ENCODE measurements at places on chromosomes 2 and 18. TPM values are rescaled to one million over a fixed set of nuclear protein-coding genes. Genes with fewer than 3 reads are reported as not detected.

FAM124B gene
- 1.4 TPM for total RNA-seq

SERPINB13 gene
- not detected for total RNA-seq

STPG4 gene
- not detected for total RNA-seq

DCDC2C gene
- not detected for total RNA-seq

SIGLEC15 gene
- not detected for total RNA-seq

IGFBP5 gene
- 628 TPM for total RNA-seq

OTOS gene
- total RNA-seq = not detected

CRYGC gene
- total RNA-seq = not detected

FEV gene
- 1.8 TPM for total RNA-seq

FASTKD2 gene
- 21.7 TPM for total RNA-seq

GRCh38 chr2:56170504-56170903 lies 13.3 kb upstream of the CCDC85A start:
- DNase-seq = no peak

DNA sequence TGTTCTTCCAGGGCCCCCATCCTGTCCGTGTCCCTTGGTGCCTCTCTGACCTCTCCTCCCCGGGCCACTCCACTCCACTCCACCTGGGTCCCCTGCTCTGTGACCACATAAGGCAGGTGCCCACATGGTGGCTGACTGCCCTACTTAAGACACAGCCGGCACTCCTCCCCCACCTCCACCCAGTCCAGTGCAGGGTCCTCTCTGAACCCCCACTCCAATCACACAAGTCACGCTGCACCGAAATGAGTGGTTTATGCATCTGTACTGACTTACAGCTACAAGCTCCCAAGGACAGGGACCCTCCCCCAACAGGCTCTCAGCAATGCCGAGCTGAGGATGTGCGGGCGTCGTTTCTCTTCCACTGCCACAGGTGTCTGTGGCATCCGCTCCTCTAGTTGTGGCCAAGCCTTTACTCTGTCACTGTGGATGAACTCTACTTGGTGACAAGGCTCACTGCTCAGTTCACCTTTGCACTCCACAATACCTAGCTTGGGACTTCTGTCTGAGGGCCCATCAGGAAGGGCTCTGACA lies 48.3 kb downstream of the TFCP2L1 start:
- DNase-seq = no peak

DNA sequence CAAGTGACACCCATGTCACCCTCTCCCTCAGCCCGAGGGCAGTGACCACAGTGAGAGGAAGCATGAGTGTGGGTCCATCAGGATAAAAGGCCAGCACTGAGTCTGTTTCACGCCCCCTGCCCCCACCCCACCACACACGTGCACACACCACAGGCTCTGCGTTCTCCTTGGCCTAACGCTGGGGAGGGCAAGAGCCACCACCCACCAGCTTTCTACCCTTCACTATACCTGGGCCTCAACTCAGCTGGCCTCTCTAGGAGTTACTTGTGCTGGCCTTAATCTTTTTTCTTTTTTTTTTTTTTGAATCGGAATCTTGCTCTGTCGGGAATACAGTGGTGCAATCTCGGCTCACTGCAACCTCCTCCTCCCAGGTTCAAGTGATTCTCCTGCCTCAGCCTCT lies 140.5 kb downstream of the ZFP36L2 start:
- no peak for DNase-seq

DNA sequence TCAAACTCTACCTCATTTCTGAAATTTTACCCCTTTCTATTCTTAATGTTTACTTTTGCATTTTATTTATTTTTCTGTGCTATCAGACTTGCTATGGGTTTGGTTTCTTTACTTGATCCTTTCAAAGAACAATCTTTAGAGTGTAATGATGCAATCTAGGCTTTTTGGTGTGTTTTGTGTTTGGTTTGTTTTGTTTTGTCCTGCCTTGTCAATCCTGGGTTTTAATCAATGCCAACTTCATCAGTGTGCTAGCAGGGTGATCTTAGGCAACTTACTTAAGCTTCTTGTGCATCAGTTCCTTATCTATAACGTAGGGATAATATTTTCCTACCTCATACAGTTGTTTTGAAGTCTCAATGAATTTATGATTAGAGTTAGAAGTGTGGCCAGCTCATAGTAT lies 350.4 kb downstream of the NR4A2 start:
- DNase-seq = no peak

GRCh38 chr2:101147971-101148370 lies 3.2 kb downstream of the TBC1D8 start:
- no peak for DNase-seq

DNA sequence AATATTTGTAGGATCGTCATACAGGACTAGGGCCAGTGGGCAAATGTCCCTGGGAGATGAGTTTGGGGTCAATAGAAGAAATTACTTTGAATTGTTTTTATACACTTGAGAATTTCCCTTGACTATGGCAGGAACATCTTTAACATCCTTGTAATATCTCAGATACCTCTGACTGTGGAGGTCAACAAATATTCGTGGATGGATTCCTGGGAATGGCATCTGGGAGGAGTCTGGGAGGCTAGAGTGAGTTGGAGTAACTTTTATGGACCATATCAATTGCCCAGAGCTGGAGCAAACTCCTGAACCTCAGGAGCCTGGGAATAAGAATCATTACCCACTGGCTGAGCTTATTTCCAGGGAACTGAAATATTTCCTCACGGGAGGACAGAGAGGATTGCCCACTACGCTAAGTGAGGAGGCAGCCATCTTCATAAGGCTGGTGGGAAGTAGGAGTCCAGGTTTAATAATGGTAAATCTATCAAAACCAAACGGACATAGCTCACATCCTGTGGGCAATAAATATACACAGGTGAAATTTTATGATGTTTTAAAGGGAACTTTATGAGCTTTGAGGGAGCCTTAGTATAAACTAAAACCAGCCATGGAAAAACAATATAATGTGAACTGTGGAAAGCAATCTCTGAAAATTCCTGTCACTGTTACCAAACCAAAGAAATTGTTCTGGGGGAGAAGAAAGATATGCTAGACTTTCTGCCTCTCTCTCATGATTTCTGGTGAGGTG lies 44.4 kb upstream of the LCLAT1 start:
- DNase-seq = no peak

DNA sequence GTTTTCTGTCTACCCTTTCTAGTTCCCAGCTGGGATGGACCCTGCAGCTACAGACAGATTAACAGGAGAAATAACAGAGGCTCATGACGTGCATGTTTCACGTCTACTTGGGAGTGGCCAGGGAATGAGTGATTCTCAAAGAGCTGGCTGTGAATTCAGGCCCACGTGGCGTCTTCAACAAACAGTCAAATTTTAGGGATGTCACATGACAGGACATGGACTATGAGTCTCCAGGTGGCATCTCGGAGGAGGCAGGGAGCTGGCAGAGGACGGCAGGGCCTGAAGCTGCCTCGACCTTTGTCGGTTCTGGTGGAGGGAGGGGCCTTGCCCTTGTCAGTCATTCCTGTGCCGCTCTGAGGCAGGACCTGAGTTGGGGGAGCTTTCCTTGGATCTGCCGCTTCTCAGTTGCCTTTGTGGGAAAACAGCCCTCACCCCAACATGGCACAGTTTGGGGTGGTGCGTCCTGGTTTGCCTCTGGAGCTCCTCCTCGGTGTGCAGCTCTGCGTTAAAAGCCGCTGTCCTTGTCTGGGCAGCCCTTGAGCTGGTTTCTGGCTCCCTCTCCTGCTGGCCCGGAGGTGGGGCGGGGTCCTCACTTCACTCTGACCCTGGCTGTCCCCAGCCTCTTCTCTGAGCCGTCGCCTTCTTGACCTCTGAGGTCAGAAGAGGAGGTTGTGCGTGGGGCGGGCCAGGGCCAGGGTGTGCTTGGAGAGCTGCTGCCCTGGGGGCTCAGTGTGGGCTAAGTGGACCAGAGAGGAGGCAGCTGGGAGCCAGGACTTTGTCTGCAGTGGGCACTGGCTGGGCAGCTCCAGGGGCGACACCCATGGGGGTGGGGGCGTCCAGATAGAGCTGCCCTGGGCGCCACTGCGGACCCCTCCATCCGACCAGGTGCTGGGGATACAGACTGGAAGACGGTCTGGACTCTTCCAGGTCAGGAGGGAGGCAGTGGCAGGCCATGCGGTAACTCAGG lies 12.1 kb upstream of the GAL3ST2 start:
- peak; percentile 26 for DNase-seq

DNA sequence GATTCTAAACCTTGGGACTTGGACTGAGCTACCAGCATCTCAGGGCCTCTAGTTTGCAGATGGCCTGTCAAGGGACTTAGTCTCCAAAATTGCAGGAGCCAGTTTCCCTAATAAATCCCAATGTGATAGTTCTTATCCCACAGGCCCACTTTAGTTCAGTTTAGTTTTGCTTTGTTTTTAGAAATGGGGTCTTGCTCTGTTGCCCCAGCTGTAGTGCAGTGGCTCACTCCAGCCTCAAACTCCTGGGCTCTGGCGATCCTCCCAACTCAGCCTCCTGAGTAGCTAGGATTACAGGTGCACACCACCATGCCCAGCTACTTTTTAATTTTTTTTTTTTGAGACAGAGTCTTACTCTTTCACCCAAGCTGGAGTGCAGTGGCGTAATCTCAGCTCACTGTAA lies 2.6 kb upstream of the SF3B1 start:
- no peak for DNase-seq

DNA sequence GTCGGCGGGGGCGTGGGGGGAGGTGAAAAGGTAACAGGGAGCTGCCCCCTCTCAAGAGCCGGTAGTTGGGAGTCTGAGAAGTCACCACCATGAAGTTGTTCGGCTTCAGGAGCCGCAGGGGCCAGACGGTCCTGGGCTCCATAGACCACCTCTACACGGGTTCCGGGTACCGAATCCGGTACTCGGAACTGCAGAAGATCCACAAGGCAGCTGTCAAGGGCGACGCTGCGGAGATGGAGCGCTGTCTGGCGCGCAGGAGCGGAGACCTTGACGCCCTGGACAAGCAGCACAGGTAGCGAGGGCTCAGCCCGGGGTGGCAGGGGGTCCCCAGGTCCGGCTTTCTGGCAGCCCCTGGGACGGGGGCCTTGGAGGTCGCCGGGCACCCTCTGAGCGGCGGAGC lies 47.1 kb upstream of the ZNF519 start:
- peak; percentile 48 for DNase-seq

DNA sequence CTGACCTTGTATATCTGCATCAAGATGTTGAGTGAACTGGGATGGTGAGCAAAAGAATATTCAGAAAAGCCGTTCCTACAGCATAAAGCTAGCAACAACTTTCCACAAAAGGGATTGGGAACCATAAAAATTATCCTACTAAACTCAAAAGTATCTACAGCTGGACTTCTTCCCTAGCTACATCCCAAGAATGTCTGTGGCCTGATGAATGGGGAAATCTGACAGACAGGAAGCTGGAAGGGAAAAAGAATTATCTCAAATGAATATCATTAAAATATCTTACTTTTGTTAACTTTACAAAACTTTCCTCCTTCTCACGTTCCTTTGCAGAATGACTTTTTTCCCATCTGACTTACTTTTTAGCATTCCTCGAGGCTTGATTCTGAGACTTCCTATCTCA lies 150.9 kb downstream of the PDE11A start:
- DNase-seq = no peak

GRCh38 chr2:233602076-233602475 lies 15.4 kb upstream of the UGT1A8 start:
- DNase-seq = no peak

DNA sequence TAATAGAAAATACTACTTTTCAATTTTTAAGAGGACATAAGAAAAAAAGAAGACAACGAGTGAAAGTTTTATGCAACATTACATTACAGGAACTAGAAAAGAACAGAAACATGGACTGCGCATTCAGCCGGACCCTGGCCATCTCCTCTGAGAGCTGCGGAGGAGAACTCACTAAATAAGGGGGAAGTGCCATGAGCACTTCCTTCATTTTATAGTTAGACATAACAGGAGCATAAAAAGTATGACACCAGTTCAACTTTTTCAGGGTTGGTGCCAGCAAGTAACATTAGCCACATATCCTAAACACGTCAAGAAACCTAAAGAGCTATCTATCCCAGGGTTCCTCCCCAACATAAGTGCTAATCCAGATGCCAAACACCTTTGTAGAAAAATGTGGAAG lies 78.0 kb upstream of the SERTAD2 start:
- DNase-seq = peak; percentile 42

DNA sequence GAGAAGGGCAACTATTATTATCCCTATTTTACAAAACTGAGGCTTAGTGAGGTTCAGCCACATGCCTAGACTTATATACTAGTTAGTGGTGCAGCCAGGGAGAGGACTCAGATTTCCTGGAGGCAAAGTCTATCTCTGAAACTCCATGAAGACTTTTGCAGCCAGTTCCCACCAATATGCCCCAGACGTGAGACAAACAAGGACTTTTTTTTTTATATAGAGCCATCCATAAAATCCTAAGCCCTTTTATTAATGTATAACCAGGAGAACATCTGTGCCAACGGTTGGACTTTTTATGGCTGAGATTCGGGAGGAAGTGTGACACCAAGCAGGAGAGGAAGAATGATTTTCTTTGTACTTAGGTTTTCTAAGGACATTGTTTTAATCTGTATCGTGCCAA lies 29.9 kb downstream of the LIPG start:
- peak; percentile 69 for DNase-seq

DNA sequence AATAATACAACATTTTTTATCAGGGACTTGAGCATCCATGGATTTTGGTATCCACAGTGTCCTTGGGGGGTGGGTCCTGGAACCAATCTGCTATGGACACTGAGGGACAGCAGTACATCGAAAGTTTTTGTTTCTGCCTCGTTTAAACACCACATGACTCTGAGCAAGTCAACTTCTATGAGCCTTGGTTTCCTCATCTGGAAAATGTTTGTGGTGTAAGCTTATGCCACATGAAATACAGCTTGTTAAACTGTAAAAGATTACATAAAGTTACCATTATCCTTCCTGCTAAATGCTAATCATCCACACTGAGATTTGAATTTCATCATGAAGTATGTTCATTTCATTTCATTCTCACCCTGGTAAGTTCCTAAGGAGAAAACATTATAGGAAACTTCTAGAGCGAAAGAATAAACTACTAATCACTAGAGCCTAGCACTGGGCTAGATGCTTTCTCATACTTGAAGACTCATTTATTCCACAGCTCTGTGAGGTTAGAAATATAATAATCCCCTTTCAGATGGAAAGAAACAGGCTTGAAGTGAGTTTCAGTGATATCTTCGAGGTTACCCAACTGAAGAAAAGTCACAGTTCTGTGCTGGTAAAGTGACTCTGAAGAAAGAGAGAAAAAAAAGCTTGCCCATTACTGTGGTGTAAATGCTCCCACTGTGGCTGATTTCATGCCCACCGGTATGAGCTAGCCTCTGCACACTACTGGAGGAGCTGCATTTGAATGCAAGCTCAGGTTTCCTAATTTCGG lies 29.2 kb downstream of the MCFD2 start:
- no peak for DNase-seq

DNA sequence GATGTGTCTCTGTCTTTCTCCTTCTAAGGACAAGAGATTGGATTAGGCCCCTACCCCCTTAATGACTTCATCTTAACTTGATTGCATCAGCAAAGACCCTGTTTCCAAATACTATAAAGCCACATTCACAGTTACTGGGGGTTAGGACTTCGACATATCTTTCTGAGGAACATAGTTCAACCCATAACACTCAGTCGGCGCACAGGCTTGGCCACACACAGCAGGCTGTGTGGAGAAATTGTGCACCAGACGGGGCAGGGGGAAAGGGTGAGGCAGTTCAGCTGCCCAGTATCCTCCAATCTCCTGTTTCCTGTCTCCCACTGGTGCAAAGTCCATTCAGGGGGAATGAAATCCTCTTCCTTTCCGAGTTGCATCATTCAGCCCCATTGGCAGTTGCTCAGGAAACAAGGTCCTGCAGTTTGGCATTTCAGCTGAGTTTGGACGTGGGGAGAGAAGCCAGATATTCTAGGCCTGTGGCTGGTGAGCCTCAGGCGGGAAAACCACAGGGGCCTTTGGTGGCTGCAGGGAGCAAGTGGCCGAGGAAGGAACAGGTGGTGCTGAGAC lies 9.4 kb upstream of the RAPGEF4 start:
- no peak for DNase-seq

GRCh38 chr2:207525296-207525695 lies 4.5 kb upstream of the CREB1 start:
- DNase-seq = no peak
